CD8-positive, alpha-beta T cell (primary cell): ENCODE measurements at places on chromosomes 3 and 15. TPM values are rescaled to one million over a fixed set of nuclear protein-coding genes. Genes with fewer than 3 reads are reported as not detected.

DZIP1L gene
- total RNA-seq, result not detected

SNX1 gene
- total RNA-seq, result 65.8 TPM

ALCAM gene
- 2.9 TPM for total RNA-seq

PPARG gene
- total RNA-seq, result not detected

C3orf20 gene
- 0.22 TPM for total RNA-seq

MORC1 gene
- total RNA-seq, result not detected

SMCO1 gene
- not detected for total RNA-seq

STIMATE gene
- 29.1 TPM for total RNA-seq

CKMT1B gene
- not detected for total RNA-seq

LTF gene
- not detected for total RNA-seq

CHRD gene
- total RNA-seq, result not detected

GOLGA6B gene
- not detected for total RNA-seq

MOBP gene
- not detected for total RNA-seq

POLR2H gene
- 15.6 TPM for total RNA-seq

GOLGA6A gene
- not detected for total RNA-seq

UBA5 gene
- total RNA-seq, result 46.0 TPM

CYP19A1 gene
- total RNA-seq, result not detected

CSPG5 gene
- 0.22 TPM for total RNA-seq

TTC21A gene
- total RNA-seq, result 1.8 TPM

HTR3E gene
- total RNA-seq, result not detected

RLBP1 gene
- total RNA-seq, result not detected

IL17RB gene
- not detected for total RNA-seq

MUC4 gene
- total RNA-seq, result not detected

HESX1 gene
- total RNA-seq, result not detected
